ENCODE measurements at places on chromosomes 2 and 18.

DNA sequence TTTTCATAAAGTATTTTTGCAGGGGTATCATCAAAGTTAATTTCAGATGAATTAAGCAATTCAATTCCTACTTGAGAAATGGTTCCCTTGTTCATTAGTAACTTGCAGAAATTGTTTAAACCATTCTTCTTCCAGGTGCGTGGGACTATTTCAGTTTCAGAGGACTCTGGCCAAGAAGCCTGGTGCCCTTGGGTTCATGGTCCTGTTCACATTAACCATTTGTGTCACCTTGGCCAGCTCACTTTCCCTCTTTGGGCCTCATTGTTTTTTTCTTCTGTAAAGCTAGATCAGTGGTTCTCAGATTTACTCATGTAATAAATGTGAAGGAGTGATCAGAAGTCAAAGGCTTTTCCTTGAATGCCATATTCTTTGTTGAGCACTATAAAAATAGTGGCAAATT lies 112.4 kb upstream of the BZW1 start:
- DNase-seq = no peak

DNA sequence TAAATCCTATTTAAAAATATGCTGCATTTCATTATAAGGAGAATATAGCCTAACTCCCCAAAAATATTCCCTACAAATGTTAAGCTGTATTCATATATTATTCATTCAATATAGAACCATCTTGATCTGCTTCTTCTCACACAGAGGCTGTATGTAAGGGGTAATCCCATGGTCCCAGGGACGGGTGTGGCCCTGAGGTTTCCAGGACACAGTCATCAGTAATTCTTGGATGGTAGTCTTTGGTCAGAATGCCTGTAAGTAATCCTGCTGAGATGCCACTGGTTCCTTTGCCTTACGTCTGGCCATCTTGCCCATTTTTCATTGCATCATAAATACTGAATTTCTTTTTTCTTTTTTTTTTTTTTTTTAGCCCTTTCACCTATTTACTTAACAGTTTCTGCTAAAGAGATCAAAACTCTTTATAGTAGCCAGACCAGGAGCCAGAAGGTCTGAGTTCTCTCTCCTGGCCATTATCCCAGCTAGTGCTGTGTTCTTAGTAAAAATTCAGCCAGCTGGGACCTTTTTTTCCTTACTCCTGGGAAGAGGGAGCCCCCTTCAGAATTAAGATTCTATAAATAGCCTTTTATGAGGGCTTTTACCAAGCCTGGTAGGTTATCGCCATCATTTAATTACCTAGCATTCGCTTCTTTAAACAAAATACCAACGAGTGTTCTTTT lies 134.9 kb downstream of the SOX11 start:
- DNase-seq = no peak

GRCh38 chr18:23927821-23928746 lies 86.5 kb upstream of the TTC39C start:
- no peak for DNase-seq

DNA sequence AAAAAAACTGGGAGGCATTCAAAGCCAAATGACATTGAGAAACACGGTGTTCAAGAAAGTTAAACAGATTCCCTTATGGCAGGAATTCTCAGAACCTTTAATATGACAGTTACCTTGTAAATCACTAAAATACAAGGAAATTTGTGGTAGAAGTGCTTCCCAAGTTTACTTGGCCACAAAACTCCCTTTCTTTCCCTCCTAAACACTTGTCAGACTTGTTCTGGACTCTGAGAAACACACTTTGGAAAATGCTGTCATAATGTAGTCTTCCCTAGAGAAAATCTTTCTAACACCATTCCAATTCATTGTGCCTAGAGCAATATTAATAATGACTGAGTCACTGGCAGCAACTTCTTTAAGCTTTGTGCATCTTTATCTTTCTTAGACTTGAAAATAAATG lies 140.4 kb downstream of the ANKRD44 start:
- no peak for DNase-seq

- DNase-seq = no peak
Measured at GRCh38 chr18:26854292-26854881, 11.1 kb downstream of the AQP4 start.

GRCh38 chr2:98461498-98462049 lies 16.9 kb downstream of the INPP4A start:
- no peak for DNase-seq

- DNase-seq = peak; percentile 67
Measured at GRCh38 chr2:134245340-134245984, 8.4 kb upstream of the MGAT5 start.

GRCh38 chr2:17429130-17429529 lies 89.1 kb downstream of the RAD51AP2 start:
- DNase-seq = no peak

DNA sequence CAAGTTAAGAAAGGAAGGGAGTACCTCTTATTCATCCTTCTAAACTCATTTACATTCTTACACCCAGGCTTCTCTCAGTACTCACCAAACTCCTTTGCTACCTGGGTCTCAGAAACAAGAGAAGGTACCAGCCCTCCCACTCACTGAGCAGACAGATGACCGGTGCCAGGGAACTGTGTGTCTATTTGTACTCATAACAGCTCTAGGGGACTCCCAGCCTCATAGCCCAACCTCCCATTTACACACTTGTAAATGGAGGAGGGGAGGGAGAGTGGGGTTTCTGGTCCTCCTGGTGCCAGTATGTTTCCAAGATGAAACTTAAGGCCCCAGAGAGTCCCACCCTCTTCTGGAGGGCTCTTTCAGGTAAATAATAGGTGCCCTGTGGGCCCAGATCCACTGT lies 42.8 kb upstream of the SIGLEC15 start:
- DNase-seq = no peak

DNA sequence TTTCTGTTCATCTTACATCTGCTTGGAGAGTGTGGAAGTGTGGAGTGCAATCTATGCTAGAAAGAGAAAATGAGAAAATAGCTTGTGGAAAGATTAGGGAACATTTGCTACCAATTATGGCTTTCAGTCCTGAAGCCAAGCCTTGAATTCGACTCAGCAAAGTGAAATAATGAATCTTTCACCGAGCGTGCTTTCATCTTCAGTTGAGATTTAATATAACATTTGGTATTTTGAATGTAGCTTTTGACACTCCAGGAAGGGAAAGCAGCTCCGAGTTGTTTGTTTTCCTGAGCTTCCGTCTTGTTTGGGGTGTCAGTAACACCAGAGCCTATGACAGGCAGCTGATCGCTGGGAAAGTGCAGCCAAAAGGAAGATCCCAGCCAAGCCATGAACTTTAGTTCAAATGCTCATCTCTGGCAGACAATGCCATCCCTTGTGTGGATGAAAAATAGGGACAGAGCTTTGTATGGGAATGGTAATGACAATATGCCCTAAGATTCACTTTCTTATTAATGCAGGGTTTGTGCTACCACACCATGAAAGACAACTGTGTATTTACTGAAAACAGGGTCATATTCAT lies 25.0 kb upstream of the PHLPP1 start:
- DNase-seq = no peak

DNA sequence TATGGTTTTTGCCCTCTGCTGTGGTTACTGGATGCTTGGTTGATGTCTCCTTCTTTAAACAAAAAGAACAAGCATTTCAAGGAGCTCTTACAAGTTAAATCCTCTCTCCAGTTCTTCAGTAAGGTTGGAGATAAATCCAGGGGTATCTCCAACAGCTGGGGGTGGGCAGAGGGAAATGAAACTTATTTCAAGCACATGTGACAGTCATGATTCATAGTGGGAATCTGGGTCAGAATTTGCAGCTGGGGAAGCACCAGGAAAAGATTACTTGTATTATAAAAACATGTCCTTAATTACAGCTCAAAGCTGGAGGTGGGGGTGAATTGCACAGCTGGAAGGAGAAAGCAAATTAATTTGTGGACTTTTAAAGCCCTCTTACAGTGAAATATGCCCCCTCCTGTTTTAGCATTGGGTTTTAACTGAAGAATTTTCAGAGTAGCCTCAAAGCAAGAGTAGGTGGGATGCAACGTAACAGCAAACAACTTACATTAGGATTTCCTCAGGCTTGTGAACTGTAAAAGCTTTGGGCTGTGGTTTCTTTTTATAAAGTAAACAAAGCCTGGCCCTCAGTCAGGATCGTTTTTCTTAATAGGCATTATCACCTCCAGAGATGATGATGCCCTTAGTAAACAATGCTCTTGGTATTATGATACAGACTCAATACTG lies 596.4 kb downstream of the NYAP2 start:
- peak; percentile 62 for DNase-seq

DNA sequence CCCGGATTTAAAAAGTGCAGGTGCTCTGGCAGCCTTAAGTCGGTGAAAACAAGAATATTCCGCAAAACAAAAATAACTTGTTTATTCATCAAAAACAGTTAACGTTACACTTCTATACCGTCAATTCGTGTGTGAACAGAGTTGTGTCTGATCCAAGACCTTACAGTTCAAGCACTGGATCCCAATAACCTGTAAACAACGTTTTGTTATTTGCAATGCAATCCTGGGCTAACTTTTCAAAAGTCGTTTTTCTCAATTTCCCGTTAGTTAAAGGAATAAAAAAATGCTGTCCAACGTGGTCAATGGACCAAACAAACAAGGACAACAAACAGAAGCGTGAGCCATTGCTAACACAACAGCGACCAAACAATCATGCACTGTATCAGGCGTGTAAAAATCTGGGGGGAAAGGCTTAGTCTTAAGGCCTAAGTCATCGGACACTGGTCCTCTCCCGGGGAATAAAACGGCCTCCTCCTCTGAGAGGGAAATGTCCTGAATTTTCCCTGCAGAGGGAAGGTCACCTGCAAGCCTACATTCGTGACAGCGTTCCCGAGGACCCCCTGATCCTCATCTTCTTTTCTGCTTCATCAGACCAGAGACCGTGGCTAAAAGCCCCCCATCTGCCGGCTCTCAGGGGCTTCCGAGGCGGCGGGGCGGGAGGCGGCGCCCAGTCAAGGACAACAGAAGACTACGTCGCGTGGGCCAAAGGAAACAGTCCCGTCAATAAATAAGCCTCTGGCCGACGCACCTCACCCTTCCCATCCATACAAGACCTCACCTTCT lies 490 bp downstream of the NDUFS1 start:
- peak; percentile 23 for DNase-seq

GRCh38 chr2:44071454-44072046 lies 75.8 kb upstream of the LRPPRC start:
- DNase-seq = no peak

DNA sequence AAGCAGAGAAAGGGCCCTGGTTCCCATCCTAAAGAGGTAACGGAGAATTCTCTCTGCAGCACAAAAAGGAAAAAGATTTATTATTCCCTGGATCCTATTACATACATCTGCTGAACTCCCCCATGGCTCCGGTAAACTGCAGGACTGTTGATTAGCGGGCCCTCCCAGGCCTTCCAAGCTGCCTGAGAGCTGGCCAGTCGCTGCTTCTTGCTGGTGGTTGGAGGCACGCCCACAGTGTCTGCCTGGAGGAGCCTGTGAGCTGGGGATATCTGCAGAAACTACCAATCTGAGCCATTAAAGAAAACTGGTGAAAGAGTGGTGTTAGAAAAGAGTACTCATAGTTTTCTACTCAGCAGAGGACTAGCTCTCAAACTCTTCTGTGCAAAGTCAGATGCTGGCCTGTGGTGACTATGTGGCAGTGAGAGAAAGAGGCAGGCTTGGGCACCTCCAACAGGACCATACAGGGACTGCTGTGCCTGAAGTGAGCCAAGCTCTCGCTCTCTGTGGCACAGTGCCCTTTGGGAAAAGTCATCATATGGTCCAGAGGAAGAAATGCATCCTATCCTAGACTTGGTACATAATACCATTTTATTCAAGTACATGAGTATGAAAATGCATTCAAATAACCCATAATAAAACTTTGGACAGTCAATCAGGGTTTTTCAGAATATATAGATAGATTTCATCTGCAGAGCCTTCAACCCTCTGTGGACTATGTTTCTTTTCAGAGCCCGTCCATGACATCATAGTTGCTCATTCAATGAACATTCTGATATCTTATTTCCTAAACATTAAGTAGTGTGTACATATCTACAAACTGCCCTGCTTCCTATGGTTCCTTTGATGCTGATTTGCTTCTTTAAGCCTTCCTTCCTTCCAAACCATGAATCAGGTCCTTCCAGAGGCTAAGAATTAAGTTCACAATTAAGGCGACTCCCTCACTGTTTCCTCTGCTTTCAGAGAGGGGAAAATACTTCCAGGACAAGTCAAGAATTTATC lies 242.0 kb upstream of the LYPD1 start:
- no peak for DNase-seq

DNA sequence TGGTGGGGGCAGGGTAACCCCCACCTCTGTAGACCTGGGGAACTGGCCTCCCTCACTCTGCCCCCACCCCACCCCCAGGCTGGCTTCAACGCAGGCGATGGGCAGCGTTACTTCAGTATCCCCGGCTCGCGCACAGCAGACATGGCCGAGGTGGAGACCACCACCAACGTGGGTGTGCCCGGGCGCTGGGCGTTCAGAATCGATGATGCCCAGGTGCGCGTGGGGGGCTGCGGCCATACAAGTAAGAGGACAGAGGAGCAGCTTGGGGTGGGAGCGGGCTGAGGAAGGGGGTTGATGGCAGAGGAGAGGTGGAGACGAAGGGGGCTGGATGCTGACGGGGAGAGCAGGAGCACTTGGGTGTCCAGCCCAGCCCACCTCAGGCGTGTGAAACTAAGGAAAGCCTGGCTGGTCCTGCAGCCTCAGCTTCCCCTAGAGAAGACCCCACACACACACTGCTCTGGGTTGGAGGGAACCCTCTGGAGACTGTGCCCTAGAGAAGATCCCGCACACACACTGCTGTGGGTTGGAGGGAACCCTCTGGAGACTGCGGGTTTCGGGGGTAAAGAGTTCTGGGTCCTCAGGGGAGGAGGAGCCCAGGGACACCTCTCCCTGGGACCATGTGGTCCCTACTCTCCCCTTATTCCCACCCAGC lies 36.2 kb downstream of the SNED1 start:
- no peak for DNase-seq

DNA sequence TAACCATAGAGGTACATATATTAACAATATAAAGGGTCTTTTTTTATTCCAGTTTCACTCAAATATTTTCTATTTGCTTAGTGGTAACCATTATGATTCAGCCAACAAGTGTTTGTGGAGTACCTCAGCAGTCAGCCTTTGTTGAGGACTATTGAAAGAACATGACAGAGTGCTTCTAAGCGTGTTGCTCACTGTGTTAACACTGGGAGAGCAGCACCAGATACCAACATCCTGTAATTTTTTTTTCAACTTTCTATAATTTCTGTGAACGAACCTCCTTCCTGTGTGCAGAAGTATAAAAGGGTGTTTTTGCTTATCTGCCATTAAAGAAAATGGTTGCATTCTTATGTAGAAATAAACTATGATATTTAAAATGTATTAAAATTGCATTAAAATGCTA lies 239.0 kb downstream of the PHLPP1 start:
- no peak for DNase-seq

DNA sequence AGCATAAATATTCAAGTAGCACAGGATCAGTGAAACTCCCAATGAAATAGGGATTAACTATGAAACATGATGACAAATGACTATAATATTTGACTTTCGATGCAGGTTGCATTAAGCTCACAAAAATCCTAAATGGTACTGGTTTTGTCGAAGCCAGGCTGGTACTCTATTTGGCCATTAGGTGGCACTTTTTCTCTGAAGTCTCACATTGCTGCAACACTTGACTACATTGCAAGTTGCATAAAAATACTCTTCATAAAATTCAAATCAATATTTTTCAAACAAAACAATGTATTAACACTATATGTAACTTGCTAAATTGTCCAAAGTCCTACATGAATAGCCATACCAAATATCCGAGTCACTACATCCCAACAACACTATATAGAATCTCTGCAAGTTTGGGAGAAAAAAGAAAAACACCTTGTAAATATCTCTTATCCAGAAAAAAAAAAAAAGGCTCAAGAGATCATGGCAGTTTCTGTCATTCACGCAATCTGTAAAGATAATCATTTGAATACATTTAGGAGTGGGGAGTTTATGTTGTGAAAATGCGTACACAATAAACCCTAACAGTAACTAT lies 9.5 kb downstream of the RTTN start:
- DNase-seq = peak; percentile 54

- no peak for DNase-seq
Measured at GRCh38 chr2:32446369-32446768, 89.5 kb downstream of the BIRC6 start.
